ENCODE measurements at places on chromosomes 7 and 10. TPM values are rescaled to one million over a fixed set of nuclear protein-coding genes. Genes with fewer than 3 reads are reported as not detected.

DNA sequence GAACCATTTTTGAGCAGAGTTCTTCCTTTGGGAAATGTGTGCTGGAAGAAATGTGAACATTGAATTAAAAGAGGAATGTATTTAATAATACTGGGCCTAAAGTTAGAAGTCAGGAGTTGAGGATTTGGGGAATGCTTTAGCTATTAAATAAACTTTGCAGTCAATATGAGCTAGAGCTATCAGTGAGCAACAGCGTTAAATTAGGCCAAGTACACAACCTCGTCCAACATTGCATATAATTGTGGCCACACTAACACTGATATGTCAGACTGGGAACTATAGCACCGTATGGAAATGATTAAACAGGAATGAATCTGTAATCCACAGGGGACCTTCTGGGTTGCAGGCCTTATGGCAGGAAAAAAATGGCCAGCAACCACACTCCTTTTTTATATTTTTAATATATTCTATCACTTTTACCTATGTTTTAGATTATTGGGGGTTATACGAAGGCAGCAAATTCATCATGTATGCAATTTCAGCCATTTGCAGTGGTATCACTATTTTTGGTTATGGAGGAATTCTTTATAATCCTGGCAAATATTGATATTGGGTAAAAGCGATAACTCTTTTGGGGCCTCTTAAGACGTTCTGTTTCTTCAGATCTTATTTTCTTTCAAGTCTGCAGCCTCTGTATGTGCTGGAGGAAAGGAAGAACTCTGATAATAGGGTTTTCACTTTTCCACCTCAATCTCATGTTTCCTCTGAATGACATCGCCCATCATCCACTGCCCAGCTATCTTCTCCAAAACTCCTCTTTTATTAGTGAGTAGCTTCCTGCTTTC, 236.3 kb upstream of the PLXDC2 start:
- no peak for DNase-seq

- no peak for DNase-seq
These were observed 162.3 kb downstream of the CAMK1D start for GRCh38 chr10:12511651-12512050.

IGFBP3 gene
- polyA plus RNA-seq: 62.6 TPM

AMPH gene
- 20.0 TPM for polyA plus RNA-seq
